ENCODE measurements at places on chromosomes 6 and 20.

- no peak overlapping the region for H3K27ac ChIP-seq
- H3K27me3 ChIP-seq = no peaks in the 10 kb centered on the region
- H3K4me1 ChIP-seq = peaks cover 4% of the 10 kb centered on the region
- no peak for DNase-seq
- no peaks in the 10 kb centered on the region for H3K36me3 ChIP-seq
Measured at GRCh38 chr20:21241406-21241805, 61.7 kb upstream of the XRN2 start.

DNA sequence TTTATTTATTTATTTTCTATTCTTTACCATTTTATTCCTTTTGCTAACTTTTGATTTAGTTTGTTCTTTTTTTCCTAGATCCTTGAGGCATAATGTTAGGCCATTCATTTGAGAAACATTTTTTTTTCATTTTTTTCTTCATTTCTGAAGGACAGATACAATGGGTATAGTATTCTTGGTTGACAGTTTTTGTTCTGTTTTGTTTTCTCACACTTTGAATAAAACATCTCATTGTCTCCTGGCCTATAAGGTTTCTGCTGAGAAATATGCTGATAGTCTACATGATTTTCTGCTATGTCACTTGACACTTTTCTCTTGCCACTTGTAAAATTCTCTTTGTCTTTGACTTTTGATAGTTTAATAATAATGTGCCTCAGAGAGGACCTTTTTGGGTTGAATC is 294.6 kb upstream of the EPHA7 start:
- H3K27me3 ChIP-seq = no peaks in the 10 kb centered on the region
- no peak overlapping the region for H3K27ac ChIP-seq
- H3K4me1 ChIP-seq = no peaks in the 10 kb centered on the region
- no peak overlapping the region for H3K4me3 ChIP-seq

- no peak overlapping the region for H3K27ac ChIP-seq
- DNase-seq = no peak
- H3K36me3 ChIP-seq = no peaks in the 10 kb centered on the region
- H3K4me3 ChIP-seq = no peak overlapping the region
- H3K4me1 ChIP-seq = no peaks in the 10 kb centered on the region
Measured at GRCh38 chr6:153735761-153736160, 303.3 kb upstream of the OPRM1 start.

GRCh38 chr6:170435766-170436165 is 117.3 kb downstream of the PSMB1 start:
- no peak for DNase-seq
- peaks cover 42% of the 10 kb centered on the region for H3K4me1 ChIP-seq
- no peaks in the 10 kb centered on the region for H3K27me3 ChIP-seq
- no peak overlapping the region for H3K27ac ChIP-seq
- no peaks in the 10 kb centered on the region for H3K36me3 ChIP-seq

DNA sequence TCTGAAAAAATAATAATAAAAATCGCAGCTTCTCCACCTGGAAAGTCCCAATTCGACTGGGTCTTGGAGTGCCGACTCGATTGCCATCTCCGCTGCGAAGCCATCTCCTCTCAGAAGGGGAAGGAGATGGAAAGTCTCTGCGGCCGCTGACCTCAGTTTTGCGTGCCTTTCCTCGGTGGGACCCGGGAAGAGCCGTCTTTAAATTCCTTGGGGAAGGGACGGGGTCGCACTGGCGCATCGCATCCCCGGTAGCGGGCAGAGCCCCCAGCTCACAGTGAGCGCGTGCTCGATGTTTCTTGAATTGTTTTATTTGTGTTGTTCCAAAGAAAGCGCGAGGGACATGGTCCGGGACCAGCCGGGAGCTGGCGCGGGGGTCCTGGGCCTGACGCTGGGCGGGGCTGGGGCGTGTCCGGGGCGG is 270 bp upstream of the TIAM2 start:
- H3K27me3 ChIP-seq = peaks cover 26% of the 10 kb centered on the region
- H3K4me3 ChIP-seq = peak overlapping the region; percentile 86
- DNase-seq = no peak
- no peaks in the 10 kb centered on the region for H3K4me1 ChIP-seq
